Choroid plexus epithelial cell (primary cell): ENCODE measurements at places on chromosomes 4 and X.

- DNase-seq = peak; percentile 70
Measured at GRCh38 chr4:168562041-168562571, 65.3 kb downstream of the PALLD start.

DNA sequence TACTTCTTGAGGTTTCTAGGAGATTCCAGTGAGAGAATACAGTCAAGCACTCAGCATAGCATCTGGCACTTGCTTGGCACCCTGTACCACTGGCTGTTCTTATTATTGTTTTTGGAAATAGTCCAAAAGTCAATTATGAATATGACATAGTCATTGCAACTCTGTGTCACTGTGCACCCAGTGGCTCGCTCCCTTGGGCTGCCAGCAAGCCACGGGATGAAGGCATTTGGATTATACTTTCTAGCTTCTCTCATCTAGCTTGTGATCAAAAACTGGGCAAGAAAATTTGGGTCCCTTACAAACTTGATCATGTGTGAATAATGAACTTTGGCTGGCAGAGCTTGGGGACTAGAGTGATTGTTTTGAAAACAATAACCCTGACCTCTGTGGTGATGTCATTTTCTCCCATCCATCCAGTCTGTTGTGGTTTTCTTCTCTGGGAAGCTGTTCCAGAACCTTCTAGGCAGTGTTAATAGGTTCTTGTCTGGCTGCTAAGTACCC lies 32.7 kb upstream of the LIMCH1 start:
- DNase-seq = no peak

- no peak for DNase-seq
Measured at GRCh38 chr4:7432531-7433375, 2.0 kb downstream of the PSAPL1 start.

- no peak for DNase-seq
Measured at GRCh38 chr4:141884070-141884469, 247.7 kb downstream of the IL15 start.

- no peak for DNase-seq
Measured at GRCh38 chrX:10208281-10208856, 51.6 kb downstream of the CLCN4 start.

- peak; percentile 94 for DNase-seq
Measured at GRCh38 chrX:40504801-40505605, 75.8 kb upstream of the ATP6AP2 start.

DNA sequence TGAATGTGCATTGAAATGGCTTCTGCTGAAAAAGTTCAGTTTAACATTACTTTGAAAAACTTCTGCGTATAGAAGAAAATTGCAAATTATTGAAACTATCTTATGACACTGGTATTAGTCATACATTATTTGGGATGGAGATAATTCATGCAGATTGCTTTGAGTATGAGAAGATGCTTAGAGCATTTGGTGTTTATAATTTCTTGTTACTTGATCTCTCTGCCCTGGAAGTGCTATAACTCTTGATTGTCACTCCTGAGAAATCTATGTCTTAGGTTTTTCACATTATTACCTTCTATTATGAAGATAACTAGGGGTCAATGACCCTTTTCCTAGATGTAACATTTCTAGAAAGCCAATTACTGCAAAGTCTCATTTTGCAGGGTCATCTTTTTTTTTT lies 36.4 kb downstream of the TMEM131L start:
- no peak for DNase-seq

GRCh38 chr4:113052379-113052951 lies 3.0 kb downstream of the ANK2 start:
- DNase-seq = peak; percentile 17

DNA sequence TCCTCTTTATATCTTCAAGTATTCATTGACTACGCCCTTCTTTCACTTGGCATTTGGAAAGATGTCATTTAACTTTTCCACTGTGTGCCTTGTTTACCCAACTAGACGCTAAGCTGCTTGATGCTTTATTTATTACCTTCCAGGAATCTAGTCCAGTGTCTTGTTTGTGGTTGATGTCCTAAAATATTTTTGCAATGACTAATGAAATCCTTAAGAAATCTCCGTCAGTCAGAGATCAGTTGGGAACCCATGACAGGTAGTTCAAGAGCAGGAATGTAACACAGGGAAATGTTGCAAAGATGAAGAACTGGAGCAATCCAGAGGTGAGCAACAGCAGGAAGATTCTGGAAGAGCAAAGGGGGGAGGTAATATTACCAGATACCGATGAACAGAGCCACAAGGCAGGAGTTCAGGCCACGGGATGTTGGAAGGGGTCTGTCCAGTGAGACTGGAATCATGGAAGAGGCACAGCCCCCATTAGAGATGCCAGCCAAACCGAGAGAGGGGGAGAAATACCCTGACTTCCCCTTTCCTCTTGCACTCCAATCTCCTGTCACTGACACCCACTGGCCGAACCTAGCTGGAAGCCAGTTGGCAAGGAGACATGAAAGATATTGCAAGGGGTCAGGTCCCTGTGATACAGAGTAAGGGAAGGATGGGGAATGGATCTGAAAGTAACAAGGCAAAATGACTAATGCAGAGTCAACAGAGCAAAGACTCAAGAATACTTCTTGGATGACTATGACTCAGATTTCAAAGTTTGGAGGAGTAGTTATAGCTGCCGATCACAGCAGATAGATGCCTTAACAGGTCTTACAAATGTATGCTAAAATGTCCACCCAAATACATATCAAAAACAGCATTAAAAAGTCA lies 62.7 kb upstream of the PHKA2 start:
- DNase-seq = peak; percentile 52

GRCh38 chr4:150080337-150080736 lies 2.1 kb downstream of the DCLK2 start:
- DNase-seq = peak; percentile 29

GRCh38 chr4:93776386-93777080 lies 52.0 kb upstream of the ATOH1 start:
- peak; percentile 34 for DNase-seq

DNA sequence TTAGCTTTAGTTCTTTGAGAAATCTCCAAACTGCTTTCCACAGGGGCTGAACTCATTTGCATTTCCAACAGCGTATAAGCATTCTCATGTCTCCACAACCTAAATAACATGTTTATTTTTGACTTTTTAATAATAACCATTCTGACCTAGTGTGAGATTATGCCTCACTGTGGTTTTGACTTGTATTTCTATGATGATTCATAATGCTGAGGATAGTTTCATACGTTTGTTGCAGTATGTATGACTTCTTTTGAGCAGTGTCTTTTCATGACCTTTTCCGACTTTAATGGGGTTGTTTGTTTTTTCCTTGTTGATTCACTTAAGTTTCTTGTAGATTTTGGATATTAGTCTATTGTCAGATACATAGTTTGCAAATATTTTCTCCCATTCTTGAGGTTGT lies 1833.0 kb upstream of the PCDH10 start:
- DNase-seq = no peak

DNA sequence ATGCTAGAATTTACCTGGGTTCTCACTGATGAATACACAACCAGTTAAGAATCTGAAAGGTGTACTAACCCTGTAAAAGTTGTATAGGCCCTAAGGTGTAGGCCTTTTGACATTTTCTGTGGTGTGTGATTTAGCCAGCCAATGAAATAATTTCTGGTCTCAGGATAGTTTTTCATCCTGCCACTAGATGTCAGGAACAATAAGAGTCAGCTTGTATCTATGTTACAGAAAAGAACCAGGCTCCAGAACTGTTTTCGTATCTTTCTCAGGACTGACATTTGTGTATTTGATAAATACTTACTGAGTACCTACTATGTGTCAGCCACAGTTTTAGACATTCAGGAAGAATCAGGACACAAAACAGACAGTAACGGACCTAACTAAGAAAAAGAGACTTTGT lies 673.6 kb upstream of the TENM3 start:
- DNase-seq = peak; percentile 75

GRCh38 chr4:153433754-153434105 lies 32.4 kb upstream of the TMEM131L start:
- DNase-seq = no peak

- DNase-seq = no peak
Measured at GRCh38 chr4:1531683-1532548, 125.7 kb upstream of the NKX1-1 start.

DNA sequence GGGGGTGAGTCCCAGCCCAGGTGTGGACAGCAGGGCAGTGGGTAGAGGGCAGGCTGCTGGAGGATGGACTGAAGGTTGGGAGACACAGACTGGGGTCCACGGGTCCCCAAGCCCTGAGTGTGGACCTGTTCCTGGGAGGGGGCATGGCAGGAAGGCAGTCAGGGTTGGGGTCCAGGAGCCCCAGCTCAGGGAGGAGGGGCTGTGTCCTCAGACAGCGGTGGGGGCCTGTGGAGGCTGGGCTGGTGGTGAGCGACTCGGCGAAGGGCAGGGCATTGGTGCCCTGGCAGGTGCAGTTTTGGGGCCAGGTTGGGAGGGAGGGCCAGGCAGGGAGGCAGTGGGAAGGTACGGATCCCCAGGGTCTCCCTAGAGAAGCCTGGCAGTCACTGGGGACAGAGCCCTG lies 34.0 kb downstream of the DOK7 start:
- DNase-seq = no peak

GRCh38 chrX:69280933-69281332 lies 115.7 kb upstream of the PJA1 start:
- DNase-seq = no peak

DNA sequence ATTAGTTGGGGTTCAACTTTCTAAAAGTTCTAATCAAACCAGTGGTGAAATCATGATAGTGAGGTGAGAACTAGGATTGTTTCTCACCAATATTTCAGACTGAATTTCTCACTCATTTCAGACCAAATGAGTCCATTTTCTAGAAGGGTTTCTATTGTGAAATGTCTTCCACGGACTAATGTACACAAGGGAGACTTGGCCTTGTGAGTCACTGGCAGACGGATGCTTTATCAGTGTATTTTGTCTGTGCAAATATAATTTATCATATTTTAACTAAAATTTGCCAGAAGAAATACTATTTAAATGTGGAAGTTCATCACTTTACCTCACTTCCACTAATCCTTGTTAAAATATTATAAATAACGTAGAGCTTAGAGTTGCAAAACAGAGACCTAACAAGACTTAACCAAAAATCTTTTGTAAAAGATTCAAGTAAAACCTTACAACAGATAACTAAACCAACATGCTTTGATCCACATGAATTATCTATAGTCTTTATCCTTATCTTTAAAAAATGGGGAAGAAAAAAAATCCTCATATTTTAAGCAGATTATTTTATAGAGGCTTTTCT lies 506.0 kb upstream of the FAM241A start:
- peak; percentile 58 for DNase-seq

DNA sequence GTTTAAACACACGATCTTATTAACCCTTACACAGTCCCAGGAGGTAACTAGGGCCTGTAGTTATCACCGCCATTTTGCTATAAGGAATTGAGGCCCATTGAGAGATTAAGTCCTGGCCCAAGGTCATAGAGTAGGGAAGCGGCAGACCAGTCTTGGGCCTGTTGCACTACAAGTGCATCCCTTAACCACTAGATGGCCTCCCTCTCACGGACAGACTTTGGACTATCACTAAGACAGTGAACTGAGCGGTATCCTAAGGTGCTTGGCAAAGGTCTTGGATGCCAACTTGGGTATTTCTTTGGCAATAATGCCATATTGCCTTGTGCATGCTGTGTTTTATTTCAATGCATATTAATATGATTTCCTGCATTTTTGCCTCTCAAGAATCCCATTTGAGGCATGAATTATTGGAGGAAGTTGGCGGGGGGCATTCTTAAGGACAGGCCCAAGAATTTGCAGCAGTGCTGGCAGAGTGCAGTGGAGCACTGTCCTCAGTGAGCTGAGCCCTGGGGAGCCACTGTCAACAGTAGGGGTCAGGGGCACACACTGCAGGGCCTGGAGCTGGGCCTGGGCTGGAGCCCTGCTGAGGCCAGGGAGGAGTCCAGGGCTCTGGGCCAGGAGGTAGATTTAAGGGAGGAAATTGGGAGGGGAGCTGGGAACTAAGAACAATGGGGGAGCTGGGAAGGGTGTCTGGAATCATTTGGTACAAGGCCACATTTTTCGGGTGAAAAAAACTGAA lies 147.4 kb downstream of the SMIM20 start:
- peak; percentile 79 for DNase-seq

DNA sequence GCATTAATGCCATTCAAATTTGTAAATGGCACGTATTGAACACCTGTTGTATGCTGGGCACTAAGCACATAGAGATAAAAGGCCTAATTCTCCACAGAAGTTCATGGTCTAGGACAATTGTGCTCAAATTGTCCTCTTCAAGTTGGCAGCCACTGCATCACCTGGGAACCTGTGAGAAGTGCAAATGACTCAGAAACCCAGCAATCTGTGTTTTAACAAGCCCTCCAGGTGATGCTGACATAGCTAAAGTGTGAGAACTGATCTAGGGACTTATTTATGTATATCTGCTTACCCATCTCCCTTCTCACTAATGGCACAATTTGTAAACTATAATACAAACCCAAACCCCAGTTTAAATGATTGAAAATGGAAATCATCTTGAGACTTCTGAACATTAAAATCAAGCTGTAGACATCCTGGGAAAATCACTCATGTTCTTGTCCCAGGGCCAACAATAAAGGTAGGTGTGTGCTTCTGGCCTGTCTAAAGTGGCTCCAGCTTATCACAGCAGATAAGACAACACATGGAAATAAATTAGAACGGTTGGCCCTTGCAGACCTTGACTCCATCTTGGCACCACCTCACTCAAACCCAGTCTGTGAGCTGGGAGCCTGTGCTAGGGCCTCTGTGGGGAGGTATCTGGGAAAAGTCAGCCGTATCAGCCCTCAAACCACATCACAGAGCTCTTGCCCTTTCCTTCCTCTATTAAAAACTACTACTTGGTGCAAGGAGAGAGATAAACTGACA lies 46.8 kb downstream of the UCHL1 start:
- no peak for DNase-seq

DNA sequence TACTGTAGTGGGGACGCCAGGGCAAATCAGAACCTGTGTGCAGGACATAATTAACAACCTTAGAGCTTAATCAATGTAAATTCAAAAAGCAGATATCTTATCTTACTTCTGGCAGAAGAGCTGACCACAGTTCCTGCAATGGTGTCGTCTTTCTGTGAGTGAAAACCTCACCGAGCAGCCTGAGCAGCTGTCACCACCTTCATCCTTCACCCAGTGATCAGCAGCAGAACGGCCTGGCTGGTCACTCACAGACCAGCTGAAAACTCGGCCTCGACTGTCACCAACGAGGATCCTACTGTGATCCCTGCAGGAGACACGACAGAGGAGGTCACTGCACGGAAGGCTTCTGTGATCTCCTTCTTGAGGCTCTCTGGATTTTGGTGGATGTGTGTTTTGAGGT lies 94.2 kb downstream of the CDS1 start:
- DNase-seq = no peak

DNA sequence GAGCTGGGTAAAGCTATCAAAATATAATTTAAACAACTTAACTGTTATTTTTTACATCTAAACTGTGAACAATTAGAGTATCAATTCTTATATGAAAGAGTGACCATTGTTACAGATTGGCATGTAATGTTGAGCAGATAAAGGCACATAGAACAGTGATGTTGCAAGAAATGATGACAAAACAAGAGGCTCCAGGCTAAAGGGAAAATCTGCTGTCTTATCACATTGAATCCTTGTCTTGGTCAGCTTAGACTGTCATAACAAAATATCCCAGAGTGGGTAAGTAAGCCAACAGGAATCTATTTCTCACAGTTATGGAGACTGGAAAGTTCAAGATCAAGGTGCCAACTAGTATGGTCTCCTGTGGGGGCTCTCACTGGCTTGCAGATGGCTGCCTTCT lies 154.1 kb upstream of the PPP3CA start:
- no peak for DNase-seq

- no peak for DNase-seq
Measured at GRCh38 chr4:57945298-57945697, 835.1 kb upstream of the IGFBP7 start.
